Thymus (tissue), 14 donors: ENCODE measurements at places on chromosomes 1 and 21. TPM values are rescaled to one million over a fixed set of nuclear protein-coding genes. Genes with fewer than 3 reads are reported as not detected.

DNA sequence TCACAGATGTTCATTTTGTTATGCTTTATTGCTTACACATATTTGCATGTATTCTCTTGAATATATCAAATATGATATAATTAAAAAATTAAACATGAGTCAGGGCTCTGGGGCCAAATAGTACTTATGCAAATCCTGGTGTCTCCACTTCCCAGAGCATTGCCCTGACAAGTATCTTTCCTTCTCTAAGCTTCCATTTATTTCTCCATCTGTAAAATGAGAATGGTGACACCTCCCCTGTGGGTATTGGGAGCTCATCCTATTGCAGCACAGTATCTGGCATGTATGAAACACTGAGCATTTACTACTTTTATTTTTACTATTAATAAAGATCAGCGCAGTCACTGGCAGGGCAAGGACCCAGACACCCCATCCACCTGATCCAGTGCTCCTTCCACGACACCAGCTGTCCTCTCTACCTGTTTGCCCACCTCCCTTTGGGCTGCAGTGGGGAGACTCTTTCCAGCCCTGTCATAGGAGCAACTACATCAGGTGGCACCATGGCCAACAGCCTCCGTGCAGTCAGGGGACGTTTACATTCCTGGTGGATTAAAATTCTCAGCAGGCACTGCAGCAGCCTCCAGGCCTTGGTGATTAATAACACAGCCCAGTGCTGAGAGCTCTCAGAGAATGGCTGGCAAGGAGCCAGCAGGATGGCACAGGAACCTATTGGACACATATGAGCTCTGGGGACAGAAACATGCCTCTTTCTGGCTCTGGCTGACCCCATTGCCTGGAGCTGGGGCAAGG, 113.0 kb downstream of the DMRTB1 start:
- no peak for DNase-seq

- DNase-seq = no peak
These were observed 393.5 kb upstream of the ADGRL2 start for GRCh38 chr1:81407000-81407821.

DNA sequence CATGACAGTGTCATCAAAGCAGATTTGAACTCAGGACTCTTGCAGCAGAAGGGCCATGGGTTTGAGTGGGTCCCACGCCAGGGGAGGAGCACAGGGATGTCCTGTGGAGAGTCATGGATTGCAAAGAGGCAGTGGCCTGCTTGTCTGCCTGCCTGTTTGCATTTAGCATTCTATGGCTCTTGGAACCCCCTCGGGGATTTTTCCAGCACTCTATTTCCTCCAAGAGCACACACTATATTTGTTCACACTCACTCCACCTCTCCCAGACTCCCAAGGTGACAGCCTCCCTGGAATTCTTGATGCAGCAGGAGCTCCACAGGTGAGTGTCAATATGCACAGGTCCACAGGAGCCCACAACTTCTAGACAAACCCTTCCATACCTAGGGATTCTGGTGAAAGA, 73.1 kb upstream of the LRRN2 start:
- DNase-seq = no peak

DNA sequence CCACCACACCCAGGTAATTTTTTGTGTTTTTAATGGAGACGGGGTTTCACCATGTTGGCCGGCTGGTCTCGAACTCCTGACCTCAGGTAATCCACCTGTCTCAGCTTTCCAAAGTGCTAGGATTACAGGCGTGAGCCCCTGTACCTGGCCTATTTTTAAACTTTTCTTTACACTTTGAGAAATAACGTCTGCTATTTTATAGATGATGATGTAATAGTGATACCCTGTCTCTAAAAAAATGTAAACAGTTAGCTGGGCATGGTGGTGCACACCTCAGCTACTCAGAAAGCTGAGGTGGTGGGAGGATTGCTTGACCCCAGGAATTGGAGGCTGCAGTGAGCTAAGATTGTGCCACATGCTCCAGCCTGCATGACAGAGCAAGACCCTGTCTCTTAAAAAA, 47.9 kb downstream of the RALGPS2 start:
- DNase-seq = no peak

GRCh38 chr1:33634143-33634542, 161.7 kb downstream of the ZSCAN20 start:
- DNase-seq = no peak

Gene MATN1
- total RNA-seq = 0.14 TPM

Gene TMEM51
- total RNA-seq = 3.4 TPM

Gene UBE2U
- not detected for total RNA-seq
